NAMALWA (cell line): ENCODE measurements at places on chromosomes 6 and 20.

DNA sequence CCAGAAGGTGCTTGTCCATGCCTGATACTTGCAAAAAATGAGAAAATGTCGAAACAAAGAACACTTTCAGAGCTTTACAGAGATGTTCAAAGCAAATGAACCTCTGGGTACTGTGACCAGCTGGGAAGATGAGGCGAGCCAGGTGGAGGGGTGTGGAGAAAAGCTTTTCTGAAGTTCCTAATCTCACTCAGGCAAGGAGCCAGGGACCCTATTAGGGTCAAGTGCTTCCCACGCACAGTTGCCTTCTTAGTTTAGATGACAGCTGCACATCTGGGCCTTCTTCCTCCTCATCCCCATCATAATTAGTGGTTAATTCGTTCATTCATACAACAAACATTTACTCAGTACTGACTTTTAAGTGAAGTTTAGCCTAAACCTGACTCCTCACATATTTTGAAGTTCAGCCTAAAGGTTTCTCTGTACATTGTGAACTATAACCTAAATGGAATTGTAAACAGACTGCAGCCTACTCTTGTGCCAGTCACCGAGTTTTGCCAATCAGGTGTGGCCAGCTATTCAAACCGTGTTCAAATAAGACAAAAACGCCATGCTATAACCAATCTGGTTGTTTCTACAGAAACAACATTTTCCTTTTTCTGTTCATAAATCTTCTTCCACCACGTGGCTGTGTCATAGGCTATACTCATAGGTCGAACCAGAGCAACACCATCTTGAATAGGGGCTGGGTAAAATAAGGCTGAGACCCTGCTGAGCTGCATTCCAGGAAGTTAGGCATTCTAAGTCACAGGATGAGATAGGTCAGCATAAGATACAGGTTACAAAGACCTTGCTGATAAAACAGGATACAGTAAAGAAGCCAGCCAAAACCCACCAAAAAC lies 19.3 kb upstream of the AHCY start:
- peak; percentile 24 for DNase-seq

GRCh38 chr6:160774399-160774798 lies 72.4 kb downstream of the PLG start:
- DNase-seq = no peak

GRCh38 chr6:150673720-150674346 lies 74.1 kb downstream of the PLEKHG1 start:
- no peak for DNase-seq

DNA sequence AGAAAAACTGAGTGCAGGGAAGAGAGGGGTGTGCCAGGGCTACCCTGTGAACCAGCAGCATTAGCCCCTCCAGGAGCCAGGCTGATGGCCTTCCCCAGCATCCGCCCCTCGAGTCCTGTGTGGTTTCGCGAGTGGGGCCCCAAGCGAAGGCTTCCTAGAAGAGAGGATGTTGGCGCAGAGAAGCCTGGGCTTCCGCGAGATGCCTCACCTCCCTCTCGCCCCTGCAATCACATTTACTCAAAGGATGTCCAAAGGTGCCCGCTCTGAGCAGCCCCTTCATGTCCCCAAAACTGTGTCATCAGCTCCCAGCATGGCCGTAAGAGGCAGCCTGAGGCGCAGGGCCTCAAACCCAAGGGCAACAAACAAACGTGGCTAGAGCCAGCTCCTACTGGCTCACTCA lies 111.7 kb downstream of the PREX1 start:
- DNase-seq = no peak

DNA sequence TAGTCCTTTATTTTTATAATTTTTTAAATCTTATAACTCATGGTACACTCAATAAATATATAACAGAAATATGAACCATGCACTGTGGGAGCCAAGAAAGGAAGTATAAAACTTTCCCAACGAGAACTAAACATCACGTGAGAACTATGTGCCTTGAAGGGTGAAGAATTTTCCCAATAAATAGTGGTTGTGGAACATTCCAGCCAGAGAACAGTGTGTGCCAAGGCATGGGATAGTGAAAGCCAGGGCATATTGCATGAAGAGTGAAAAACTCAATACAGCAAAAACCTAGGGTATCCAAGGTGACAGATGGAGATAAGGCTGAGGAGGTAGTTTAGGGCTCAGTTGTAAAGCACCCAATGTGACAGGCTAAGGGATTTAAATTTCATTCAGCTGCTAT lies 86.1 kb downstream of the SIM1 start:
- no peak for DNase-seq

DNA sequence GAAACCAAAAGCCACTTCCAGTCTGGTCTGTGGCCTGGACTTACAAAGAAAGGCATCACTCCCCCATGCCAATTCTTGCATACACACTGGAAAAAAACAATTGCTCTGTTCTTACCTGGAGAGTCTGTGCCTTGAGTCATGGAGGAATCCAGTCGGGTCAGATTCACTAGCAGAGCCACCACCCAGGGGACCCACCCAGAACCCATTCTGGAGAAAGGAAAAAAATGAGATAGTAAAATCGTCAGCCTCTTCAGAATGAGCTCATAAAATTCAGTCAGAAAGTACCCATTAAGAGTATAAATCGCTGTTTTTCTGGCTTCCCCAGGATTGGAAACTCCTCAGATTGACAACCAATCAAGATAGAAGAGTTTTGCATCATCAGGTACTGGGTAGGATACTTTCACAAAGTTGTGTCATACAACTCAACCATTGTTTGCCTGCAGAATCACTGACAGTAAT lies at the start of gene HLA-DOB:
TSS of gene HLA-DOB (minus strand) at position 257 of the 459 bp plus-strand sequence. CDS start at position 206, 51 bp downstream.
- DNase-seq = peak; percentile 87

DNA sequence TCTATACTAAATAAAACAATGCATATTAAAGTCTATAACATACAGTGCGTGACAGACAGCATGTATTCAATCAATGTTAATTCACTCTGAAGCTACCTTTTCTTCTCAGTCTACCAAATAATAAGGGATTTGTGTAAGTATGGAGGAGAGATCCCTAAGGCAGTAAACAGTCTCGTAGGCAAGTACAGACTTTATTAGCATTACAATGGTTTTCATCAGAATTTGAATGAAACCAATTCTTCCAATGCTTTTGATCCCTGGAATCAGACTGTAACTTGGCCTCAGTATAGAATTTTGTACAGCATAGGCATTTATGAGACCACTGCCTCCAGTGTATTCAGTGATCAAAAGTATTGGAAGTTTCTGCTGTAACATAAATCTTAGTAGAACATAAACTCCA lies 19.5 kb downstream of the LYRM4 start:
- DNase-seq = no peak

GRCh38 chr6:21115111-21115510 lies 478.4 kb upstream of the SOX4 start:
- DNase-seq = no peak

- peak; percentile 37 for DNase-seq
These were observed 16.0 kb downstream of the SLA2 start for GRCh38 chr20:36629719-36630681.

DNA sequence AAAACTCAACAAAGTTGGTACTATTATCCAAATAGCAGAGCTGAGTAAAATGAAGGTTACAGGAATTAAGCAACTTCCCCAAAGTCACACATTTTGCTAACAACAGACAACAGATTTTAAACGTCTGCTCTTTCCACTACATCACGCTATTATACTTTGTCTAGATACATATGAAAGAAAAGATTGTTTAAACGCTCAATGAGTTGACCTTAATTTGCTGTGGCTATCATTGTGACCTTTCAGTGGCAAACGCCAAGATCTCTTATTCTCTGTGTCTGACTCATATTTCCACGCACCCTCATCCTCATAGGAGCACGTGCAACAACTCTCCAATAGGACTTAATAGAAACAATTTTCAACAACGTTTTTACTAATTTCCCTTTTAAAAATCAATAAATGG lies 540.1 kb downstream of the MAFB start:
- no peak for DNase-seq
